Activated T-cell treated with anti-CD3 and anti-CD28 coated beads, Interleukin-2, amount 50 U/mL, for 72 hours (primary cell): ENCODE measurements at places on chromosomes 6 and 20. TPM values are rescaled to one million over a fixed set of nuclear protein-coding genes. Genes with fewer than 3 reads are reported as not detected.

NOX3 gene
- not detected for total RNA-seq

BTNL2 gene
- total RNA-seq, result not detected

TMEM30A gene
- total RNA-seq, result 56.2 TPM

DNA sequence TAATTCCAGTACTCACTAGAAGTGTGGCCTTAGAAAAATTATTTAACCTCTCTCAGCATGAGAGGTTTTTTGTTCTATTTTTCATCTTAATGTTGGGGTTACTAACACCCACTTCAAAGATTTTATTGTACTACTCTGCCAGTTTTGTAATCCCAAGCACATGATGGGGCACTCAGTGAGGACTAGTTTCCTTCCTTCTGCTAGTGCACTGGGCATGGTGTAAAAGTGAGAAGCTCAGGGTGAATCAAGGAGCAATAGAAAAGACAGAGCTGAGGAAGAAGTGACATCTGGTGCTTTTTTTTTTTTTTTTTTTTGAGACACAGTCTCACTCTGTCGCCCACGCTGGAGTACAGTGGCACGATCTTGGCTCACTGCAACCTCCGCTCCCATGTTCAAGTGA is 439.4 kb upstream of the ARID1B start:
- DNase-seq, result no peak

DNA sequence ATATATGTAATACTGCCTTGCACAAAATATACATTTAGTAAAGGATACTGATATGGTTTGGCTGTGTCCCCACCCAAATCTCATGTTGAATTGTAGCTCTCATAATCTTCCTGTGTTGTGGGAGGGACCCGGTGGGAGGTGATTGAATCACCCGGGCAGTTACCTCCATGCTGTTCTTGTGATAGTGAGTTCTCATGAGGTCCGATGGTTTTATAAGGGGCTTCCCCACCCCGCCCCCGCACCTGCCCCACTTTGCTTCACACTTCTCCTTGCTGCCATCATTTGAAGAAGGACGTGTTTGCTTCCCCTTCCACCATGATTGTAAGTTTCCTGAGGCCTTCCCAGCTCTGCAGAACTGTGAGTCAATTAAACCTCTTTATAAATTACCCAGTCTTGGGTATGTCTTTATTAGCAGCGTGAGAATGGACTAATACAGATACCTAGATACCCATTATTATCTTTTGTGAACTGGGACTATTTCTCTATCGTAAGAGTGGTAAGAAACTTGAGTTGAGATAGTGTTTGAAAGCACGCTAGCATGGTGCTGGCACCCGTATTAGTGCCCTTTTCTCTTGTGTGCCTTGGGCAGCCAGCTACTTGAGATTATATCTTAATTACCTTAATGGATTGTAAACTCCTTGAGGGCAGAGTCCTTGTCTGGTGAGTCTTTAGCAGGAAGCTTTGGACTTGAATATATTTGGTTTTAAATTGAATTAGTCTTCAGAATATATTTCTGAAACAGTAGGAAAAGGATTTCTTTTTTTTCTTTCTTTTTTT is 25.6 kb downstream of the TOP1 start:
- DNase-seq, result no peak

- peak; percentile 77 for DNase-seq
These were observed at the start of gene RGS19 for GRCh38 chr20:64079273-64080012. Gene RGS19, minus strand, starts transcription at chr20:64079518. Its CDS starts 2,632 bp downstream, at chr20:64076886.
